ENCODE measurements at places on chromosomes 13 and 19. TPM values are rescaled to one million over a fixed set of nuclear protein-coding genes. Genes with fewer than 3 reads are reported as not detected.

The TNNI3 gene
- 2.6 TPM for total RNA-seq

DNA sequence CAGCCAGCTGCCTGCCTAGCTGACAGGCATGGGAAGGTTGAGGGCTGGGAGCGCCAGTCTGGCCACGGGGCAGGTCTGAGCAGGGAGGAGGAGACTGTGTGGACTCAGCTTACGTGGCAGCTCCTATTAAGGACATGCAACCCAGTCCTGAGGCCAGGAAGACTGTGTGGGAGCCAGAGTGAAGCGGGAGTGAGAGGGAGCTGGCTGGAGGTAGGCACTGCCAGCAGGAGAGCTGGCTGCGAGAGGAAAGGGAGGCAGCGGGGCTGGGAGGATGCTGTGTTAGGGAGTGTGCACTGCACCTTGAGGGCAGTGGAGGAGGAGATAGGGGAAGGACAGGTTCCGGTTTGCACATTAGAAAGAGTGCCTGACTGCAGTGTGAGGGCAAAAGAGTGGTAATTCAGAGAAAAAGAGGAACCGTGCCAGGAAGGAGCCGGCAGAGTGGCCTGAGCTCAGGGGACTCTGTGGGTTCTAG is 99.2 kb downstream of the SLC7A1 start:
- no peaks in the 10 kb centered on the region for H3K36me3 ChIP-seq
- no peak overlapping the region for H3K27ac ChIP-seq
- no peak overlapping the region for H3K4me3 ChIP-seq

GRCh38 chr13:43150369-43151207 is 127.2 kb downstream of the DNAJC15 start:
- no peaks in the 10 kb centered on the region for H3K4me1 ChIP-seq
- no peaks in the 10 kb centered on the region for H3K27me3 ChIP-seq
- H3K36me3 ChIP-seq = no peaks in the 10 kb centered on the region
- no peak overlapping the region for H3K27ac ChIP-seq
- H3K4me3 ChIP-seq = no peak overlapping the region

DNA sequence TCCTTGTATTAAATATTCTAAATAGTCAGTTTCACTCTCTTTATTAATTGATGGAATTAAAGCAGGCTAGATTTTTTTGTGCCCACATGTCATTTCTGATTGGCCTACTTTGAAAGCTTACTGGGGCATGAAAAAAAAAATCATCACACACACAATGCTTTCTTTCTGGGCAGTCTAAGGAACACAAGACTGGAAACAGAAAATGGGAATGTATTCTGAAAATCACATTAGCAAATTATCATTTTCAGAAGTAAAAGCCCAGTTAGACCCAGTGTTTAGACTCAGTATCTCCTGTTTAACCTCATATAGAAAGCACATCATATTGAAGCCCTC is 339.4 kb downstream of the SPRY2 start:
- H3K4me3 ChIP-seq = no peak overlapping the region
- no peaks in the 10 kb centered on the region for H3K4me1 ChIP-seq
- no peaks in the 10 kb centered on the region for H3K36me3 ChIP-seq
